ENCODE measurements at places on chromosomes 2 and 18.

DNA sequence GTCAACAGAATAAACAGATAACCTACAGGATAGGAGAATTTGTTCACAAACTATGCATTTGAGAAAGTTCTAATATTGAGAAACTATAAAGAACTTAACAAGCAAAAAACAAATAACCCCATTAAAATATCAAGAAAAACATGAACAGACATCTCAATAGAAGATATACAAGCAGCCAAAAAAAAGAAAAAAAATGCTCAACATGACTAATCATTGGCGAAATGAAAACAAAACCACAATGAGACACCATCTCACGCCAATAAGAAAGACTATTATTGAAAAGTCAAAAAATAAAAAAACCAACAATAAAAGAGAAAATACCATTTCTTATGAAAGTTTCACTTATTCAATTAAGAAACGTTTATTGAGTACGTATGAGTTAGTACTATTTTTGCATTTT is 800.5 kb downstream of the CBLN2 start:
- no peak for DNase-seq

GRCh38 chr2:98530114-98530513 is 78.2 kb downstream of the COA5 start:
- DNase-seq, result no peak

DNA sequence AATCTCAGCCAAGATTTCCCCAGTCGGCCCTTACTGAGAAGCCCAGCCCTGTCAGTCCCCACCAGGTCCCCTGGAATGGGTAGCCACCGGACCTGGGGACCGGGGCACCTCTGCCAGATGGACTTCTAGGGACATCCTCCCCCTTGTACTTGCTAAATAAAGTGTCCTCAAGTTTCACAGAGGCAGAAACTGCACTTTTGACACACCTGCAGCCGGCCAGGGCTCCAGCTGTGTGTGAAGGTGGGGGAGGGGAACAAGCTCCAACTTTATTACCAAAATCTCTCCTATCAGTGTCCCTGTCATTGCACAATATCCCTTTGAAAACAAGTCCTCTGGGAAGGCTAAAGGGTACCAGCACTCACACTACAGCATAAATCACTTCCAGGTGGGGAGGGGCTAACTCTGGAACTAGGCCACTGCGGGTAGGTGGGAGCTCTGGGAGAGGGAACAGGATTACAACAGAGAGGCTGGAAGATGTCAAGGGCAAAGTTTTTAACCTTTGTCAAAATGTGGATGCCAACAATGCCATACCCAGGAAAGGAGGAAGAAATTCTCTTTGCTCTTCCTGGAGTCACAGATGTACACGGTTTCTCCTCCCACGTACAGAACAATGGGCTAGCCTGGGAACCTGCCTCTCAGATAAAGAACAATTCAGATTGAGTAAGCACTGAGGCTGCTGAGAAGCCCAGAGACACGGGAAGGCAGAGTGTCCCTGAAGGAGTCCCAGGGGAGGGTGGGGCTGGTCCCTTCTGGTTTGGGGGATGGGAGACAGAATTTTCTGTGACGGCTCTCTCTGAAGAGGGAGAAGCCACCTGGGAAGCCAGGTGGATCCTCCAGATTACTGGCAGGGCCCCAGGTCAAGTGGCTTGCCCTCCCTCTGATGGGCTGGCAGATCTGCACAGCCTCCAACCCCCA is 11.0 kb downstream of the SDC1 start:
- no peak for DNase-seq

GRCh38 chr2:237889811-237890210 is 30.4 kb downstream of the RAMP1 start:
- no peak for DNase-seq

DNA sequence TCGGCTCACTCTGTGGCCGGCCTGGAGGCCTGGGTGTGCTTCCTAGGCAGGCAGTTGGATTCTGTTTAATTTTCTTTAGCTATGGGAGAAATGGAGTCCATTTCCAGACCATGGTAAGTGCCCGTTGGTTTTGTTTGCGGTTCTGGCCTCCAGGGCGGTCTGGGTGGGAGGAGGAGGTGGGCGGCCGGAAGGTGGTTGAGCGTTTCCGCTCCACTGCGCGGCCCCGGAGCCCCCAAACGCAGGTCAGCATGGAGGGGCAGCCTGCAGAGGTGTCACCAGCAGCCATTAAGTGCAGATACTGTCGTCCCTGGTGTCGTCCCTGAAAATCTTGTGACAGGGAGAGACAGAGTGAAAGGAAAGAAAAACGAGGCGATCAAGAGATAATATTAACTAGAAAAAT is 303.9 kb downstream of the GBX2 start:
- no peak for DNase-seq

All from esophagus squamous epithelium (tissue), 5 donors.